ENCODE measurements at places on chromosomes 4 and X.

GRCh38 chr4:55931833-55932232, 16.9 kb upstream of the CEP135 start:
- DNase-seq = no peak

DNA sequence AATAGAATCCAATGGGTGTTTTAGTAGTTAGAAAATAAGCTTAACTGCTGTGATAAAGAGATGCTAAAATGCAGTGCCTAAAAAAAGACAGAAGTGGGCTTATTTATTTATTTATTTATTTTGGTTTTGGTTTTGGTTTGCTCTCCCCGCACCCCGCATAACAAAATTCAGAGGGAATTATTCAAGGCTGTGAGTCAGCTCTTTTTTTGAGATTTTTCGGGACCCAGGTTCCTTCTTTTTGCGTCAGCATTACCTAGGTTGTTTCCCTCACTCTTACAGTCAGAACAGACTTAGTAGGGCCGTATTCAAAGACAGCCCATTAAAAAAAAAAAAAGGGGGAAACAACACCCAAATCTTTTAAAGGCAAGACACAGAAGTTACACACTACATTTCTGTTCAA, 1495.5 kb upstream of the ADGRL3 start:
- DNase-seq = no peak

- no peak for DNase-seq
Observed at GRCh38 chr4:188976644-188977115, 837.4 kb downstream of the TRIML1 start.

DNA sequence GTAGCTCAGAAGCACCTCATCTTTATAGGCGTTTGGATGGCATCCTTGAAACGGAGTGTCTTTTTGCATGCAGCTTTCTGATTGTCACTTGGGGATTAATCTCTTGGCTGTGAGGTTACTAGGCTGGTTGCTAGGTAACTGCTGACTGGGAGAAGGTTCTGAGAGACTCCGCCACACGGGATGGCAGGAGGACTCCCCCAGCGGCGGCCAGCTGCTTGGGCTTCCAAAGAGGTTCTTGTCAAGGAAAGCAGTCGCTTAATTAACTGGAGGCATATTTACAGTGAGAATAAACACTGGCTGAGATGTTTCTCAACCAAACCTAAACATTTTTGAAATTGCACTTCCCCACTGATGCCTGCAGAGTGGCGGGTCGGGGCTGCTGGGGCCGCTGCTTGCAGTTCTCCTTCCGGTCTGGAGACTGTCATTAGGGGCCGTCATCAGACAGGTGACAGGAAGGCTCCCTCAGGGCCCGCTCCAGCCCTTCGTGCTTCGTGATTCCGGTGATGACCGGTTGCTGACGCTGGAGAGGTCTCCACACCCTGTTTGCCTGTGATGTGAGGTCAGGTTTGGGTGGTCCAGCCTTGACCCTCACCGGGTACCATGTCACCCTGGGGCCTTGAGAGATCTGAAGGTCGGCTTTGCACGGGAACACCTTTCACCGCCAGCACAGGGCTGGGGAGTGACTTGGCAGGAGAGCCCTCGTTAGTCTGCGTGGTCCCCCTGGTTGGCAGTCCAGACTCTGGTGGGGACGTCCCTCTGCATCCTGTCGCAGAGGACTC, 9.1 kb downstream of the NSG1 start:
- DNase-seq = peak; percentile 48

DNA sequence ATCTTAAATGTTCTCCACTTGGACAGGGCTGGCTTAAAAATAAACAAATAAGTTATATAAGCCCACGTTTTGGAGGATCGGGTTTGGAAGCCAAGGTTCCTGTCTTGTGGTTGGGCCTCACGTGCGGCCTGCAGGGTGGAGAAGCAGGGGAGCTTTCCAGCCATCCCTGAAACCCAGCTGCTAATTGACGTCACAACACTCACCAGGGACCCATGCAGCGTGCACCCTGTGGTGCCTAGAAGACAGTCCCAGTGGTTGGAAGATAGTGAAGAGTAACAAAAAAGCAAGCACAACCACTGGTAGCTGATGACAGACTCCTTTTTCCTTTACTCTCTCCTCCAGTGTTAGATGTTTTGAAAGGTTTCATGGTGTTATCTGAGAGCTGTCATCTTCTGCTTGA, 142.0 kb upstream of the RBPJ start:
- DNase-seq = no peak

DNA sequence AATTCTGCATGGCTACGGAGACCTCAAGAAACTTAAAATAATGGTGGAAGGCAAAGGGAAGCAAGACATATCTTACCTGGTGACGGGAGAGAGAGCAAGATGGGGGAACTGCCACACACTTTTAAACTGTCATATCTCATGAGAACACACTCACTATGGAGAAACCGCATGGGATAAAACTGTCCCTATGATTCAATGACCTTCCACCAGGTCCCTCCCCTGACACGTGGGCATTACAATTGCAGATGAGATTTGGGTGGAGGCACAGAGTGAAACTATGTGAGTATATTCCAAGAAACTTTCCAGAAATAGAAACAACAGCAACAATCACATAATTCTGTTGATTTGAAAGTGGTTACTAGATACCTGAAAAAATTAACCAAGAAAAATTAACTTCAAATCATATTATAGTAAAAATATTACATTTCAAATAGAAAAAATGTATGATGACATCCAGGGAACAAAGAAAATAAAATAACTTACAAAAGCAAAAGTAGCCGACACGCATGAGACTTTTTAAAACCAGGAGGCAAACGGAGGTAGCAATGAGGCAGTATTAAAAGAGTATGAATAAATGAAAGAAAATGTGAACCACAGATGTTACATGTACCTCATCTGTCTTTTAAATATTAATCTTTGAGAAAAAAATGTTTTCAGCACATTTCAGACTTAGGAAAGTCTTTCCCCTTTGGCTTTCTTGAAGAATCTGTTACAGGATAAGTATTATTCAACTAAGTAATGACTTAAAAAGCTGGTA, 879.5 kb downstream of the TECRL start:
- DNase-seq = no peak

DNA sequence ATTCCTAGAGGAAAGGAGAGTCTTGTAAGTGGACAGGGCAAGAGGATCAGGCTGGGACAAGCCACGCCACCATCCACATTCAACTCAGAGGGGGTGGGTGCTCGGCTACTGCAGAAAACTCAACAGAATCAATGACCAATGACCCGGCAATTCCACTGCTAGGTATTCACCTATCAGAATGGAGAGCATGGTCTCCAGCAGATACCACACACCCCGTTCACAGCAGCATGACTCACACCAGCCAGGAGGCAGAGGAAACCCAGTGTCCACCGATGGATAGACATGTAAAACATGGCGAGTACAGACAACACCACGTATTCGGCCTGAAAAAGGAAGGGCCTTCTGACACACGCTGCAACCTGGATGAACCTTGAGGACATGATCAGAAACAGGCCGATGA, 175.9 kb downstream of the AFAP1 start:
- DNase-seq = no peak

- no peak for DNase-seq
Observed at GRCh38 chrX:37378830-37379229, 29.7 kb downstream of the PRRG1 start.

DNA sequence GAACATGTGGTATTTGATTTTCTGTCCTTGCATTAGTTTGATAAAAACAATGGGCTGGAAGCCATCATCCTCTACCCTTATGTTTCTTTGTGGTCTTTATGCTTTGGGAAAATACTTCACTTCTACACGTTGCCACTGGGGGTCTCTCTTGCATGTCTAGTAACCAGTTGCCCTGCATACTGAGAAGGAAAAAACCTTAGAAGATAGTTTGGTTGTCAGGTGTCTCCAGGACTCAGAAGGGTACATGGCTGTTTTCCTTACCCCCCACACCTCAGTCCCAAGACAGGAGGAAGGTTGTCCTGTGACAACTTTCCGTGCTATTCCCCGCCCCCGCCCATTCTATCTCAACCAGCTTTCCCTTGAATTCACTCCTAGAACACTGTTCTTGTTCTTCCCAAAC, 62.1 kb upstream of the LANCL3 start:
- DNase-seq = no peak

DNA sequence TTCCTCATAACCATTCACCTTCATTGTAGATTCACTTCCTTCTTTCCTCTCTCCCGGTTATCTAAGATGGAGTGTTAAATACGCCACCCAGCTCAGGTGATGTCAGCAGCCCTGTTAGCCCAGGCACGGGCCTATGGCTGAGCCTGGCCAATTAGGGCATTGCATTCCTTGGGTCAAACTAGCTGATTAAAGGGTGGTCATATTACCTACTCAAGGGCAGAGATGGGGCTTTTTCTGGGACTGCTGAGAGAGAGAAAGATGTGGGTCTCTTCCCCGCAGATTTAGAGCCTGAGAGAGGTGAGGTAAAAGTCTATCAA, 39.9 kb upstream of the AFAP1 start:
- DNase-seq = no peak

DNA sequence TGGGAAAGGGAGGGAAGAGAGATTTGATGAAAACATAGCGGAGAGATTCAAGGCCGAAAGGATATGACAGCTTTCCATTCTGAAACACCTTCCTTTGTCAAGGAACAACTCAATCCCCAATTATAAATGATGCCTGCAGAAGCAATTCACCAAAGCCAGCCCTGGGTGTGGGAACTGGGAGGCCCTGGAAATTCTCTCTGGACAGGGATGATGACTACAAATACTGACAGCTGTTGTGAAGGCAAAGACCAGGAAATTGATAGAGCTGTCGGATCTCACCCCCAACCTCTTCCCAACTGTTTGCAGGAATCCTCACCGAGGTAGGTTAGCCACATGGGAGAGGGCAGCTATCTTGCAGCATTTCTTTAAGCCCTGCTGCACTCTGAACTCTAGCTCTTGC, 54.3 kb downstream of the CCDC149 start:
- DNase-seq = no peak

GRCh38 chr4:168651374-168651773, 154.5 kb downstream of the PALLD start:
- DNase-seq = no peak

DNA sequence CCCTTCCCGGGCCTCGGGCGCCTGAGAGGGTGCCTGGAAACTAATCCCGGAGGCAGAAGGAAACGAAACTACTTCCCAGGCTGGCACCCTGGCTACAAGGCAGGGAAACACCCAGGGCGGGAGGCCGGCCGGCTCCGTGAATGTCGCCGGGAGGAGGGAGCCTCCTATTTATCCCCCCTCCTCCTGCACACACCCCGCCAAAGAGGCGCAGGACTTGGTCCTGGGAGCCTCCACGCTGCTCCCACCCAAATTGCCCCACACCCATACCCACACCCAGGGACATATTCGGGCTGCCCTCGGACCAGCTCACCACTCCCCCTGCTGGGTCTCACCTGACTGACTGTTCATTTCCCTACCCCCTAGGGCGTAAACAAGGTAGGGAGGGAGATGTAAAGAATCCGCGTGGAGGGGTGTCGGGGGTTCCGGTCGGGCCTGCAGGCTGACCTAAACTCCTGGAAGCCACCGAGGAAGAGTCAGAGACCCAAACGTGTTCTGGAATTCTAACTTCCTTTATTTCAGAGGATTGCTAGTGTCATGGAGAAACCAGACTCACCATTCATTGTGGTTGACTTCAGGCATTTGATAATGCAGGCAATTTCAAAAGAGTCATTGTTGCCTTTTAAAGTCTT, at the start of gene BTC:
Gene BTC (minus strand): TSS at position 142 of the 629 bp plus-strand sequence. CDS start 198 bp downstream, outside the sequence.
- peak; percentile 37 for DNase-seq

GRCh38 chr4:106775636-106776035, 260.5 kb downstream of the DKK2 start:
- no peak for DNase-seq

GRCh38 chrX:155048977-155049619, 21.8 kb downstream of the CMC4 start:
- no peak for DNase-seq

GRCh38 chr4:122914938-122915337, 7.5 kb downstream of the NUDT6 start:
- DNase-seq = no peak

GRCh38 chrX:10414156-10414824, 206.1 kb downstream of the MID1 start:
- no peak for DNase-seq

- no peak for DNase-seq
Observed at GRCh38 chr4:159018062-159018629, 84.7 kb upstream of the RAPGEF2 start.

- DNase-seq = no peak
Observed at GRCh38 chrX:70176938-70177533, at the start of gene DGAT2L6. DGAT2L6 (plus strand) TSS chrX:70177483; CDS start chrX:70177583, 100 bp downstream.

- no peak for DNase-seq
Observed at GRCh38 chr4:18638031-18638430, 616.5 kb upstream of the LCORL start.

- no peak for DNase-seq
Observed at GRCh38 chrX:117989512-117989911, 127.1 kb downstream of the KLHL13 start.

- DNase-seq = no peak
Observed at GRCh38 chr4:79575709-79576428, 167.8 kb upstream of the GK2 start.

- DNase-seq = no peak
Observed at GRCh38 chr4:109990261-109991257, 77.9 kb downstream of the EGF start.

DNA sequence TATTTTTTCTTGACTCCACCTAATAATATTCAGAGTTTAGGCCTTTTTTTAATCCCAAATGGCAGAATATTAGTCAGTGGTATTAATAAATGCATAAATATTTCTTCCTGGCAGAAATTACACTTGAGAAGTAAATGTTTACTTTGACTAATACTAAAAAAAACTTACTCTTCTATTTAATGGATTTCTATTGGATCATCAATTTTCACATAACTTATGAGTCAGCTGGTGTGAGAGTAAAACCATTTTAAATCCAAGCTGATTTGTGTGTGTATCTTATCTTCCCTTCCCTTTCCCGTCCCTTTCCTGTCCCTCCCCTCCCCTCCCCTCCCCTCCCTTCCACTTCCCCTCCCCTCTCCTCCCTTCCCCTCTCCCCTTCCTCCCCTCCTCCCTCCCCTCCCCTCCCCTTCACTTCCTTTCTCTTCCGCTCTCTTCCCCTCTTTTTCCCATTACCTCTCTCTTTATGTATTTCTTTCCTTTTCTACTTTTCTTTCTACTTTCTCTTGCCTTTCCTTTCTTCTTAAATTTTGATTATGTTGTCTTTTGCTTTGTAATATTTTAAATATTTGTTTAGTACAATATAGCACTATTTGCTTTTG, 630.1 kb upstream of the EPHA5 start:
- no peak for DNase-seq

DNA sequence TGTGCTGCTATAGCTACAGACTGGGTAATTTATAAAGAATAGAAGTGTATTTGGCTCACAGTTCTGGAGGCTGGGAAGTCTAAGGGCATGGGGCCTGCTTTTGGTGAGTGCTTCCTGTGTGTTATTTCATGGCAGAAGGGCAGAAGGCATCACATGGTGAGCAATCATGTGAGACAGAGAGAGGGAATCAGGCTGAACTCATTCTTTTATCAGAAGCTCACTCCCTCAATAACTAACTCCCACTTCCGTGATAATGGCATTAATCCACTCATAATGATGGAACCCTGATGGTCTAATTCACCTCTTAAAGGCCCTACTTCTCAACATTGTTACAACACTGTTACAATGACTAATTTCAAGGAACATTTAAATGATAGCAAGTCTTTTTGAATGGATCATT, 129.4 kb downstream of the FAT4 start:
- DNase-seq = no peak

- no peak for DNase-seq
Observed at GRCh38 chr4:104896660-104897645, 249.7 kb upstream of the TET2 start.

- no peak for DNase-seq
Observed at GRCh38 chr4:177568931-177569330, 126.7 kb upstream of the AGA start.
